ENCODE measurements at places on chromosomes 7 and 10.

DNA sequence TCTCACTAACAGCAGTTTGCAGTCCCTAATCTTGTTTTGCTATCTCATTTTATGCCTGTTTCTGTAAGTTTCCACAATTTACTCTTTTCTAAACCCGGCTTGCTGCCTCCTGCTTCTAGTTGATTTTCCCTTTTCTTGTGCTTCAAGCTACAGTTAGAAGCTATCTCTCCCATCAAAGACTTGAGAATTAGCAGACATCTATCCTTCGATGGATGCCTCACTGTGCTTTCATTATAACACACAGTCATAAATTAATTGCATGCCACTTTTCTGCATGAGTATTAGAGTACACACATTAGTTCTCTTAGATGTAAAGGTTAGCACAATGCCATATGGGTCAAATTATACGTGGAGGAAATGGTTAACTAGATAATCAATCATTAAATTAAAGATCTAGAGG is 48.7 kb downstream of the SEMA3A start:
- no peak for DNase-seq

GRCh38 chr7:139830782-139831501 is 1.9 kb downstream of the TBXAS1 start:
- peak; percentile 20 for DNase-seq

DNA sequence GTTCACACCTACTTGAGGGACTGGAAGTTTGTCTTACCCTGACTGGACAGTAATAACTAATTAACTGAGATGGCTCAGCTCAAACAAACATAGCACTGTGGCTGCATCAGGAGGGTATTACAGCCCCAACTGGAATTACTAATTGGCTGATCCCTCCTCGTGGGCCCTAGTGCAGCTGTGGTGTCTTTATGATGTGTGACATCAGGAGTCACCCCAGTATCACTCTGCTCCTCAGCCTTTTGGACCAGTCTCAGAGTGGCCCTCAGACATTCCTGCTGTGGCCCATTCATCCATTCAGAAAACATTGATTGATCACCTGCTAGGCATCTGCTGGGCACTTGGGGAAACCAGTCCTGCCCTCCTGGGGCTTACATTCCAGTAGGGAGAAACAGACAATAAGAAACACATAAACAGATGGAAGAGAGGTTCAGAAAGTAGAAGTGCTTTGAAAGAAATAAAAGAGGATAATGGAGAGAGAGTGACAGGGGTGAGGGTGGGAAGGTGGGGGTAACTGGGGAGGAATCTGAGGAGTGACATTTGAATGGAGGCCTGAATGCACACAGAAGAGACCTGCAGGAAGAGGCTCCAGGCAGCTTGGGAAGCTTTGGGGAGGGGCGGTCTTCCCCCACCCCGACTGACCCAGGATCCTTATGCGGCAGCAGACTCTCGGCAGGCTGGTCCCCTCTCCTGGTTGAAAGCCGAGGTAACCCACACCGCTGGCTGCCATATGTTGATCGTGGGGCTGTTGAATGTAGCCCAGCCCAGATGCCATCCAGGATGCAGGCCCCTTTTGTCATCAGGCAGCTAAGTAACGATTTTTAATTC is 113.1 kb downstream of the C10orf105 start:
- no peak for DNase-seq

DNA sequence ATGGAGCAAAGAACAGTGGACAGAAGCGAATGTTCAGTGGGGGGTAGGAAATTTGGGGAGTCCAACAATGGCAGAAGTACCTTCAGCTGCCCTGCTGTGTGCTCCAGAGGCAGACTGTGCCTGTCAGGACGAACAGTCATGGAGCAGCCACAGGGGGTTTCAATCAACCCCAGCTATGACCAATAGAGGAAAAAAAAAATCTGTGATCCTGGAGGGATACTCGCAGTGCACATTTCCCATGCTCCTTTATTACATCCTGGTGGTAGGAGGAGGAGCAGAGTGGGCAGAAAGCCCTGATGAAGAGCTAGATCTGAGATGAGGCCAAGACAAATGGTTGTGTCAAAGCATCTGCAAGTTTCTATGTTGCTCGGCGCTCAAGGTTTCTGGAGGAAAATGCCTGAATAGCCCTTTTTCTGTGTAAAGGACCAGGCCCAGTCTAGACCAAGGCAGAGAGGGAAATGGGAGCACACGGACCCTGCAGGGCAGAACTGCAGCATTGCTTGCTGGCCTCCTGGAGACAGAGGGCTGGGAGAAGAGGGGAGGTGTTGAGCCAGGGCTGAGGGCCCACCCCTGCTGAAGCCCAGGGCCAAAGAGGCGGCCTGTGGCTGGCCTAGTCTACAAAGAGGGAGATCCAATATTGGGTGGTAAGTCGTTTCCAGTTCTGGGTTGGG is 201.5 kb downstream of the GRID1 start:
- no peak for DNase-seq

- no peak for DNase-seq
These were observed 40.5 kb downstream of the C1QL3 start for GRCh38 chr10:16481052-16481728.

DNA sequence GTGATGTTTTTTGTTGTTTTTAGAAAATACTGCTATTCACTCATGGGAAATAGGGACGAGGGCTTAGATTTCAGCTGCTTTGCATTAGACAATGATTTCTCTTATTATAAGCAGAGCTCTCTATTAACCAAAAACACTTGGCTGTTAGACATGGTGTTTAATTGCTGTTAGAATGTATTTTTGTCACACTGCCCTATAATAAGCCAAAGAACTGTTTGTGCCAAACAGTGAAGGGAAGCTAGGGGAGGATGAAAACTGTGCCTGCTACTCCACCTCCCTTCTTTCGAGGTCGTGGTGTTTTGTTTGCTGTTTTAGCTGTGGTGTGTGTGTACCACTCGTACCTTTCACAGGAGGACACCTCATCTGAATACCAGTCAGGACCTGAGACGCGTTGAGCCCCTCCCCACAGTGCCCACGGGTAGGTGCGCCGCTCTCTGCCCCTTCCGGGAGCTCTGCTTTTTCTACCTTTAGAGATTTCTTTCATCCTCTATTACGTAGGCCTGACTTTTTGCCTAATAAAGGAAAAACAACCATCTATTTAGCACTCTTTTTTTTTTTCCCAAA is 57.9 kb downstream of the CUX1 start:
- no peak for DNase-seq

GRCh38 chr7:136914016-136914415 is 45.6 kb downstream of the CHRM2 start:
- no peak for DNase-seq
